ENCODE measurements at places on chromosomes 5 and 9.

DNA sequence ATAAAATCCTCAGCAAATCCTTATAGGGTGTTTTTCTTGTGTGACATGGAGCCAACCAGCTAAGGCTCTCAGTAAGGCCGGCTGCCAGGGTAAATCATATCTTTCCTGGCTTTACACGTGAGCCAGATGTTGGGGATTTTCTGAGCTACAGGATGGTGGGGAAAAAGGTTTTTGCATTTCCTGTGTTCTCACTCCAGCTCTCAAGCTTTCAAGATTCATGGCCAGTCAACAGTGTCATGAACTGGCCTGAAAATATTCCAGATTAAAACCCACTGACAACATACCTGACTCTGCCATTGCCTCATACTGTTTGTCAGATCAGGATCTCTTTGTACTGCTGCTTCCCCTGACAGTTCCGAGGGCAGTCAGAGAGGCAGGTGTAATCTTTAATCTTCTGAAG, 306.9 kb downstream of the GLIS3 start:
- no peak for DNase-seq

GRCh38 chr9:8962084-8962483, 1162.5 kb upstream of the DMAC1 start:
- no peak for DNase-seq

DNA sequence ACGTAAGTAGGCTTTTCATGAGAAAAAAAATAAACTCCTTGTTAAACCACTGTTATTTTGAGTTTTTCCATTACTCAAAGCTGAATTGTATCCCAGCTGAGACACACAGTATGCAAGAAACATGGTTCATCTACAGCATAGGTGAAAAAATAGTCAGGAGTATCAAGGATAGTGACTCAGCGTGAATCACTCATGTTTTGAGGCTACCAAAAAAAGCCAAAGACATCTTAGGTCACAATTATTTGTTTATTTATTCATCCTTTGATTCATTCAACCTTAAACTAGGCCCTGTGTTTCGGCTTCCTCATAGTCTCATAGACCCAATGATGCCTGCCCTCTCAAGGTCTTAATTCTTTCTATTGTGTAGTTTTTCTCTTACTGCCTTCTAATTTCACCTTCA, 32.9 kb upstream of the STX17 start:
- no peak for DNase-seq

- no peak for DNase-seq
These were observed 134.1 kb downstream of the NUDT12 start for GRCh38 chr5:103428411-103428871.

DNA sequence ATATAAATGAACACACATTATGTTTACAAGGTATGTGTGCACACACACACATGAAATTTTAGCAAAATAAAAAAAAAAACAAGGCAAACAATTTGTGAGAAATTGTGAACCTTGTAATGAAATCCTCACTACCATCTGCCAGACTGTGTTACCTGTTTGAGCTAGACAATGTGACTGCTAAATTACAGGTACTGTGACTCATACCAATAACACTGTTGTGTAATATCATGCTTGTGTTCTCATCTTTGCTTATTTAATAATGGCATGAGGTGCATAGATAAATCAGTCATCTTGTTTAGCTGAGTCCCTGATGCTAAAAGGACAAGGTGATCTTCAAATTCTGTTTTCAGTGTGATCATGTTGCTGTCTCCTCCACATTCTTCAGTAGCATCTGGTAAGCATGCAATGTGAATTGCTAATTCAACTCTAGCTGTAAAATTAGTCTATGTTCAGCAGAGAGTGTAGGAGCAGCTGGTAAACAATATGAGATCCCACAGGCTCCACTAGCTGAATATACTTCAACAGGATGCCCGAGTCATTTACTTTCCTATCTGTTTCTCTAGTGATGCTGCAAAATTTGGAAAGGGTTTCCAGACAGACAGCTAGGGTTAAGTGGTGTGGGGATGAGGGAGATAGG, 966.3 kb upstream of the C9orf72 start:
- no peak for DNase-seq

GRCh38 chr5:34622098-34622400, 34.1 kb upstream of the RAI14 start:
- no peak for DNase-seq

Data from A549 (cell line).